ENCODE measurements at places on chromosomes 2 and 18.

- no peak for DNase-seq
These were observed 32.1 kb upstream of the INSIG2 start for GRCh38 chr2:118056165-118056534.

GRCh38 chr2:3454802-3455201, 64.5 kb downstream of the ADI1 start:
- no peak for DNase-seq

- DNase-seq, result no peak
These were observed 329.3 kb downstream of the ETAA1 start for GRCh38 chr2:67726416-67726815.

- DNase-seq, result peak; percentile 80
These were observed 90.2 kb upstream of the ODC1 start for GRCh38 chr2:10538224-10538894.

DNA sequence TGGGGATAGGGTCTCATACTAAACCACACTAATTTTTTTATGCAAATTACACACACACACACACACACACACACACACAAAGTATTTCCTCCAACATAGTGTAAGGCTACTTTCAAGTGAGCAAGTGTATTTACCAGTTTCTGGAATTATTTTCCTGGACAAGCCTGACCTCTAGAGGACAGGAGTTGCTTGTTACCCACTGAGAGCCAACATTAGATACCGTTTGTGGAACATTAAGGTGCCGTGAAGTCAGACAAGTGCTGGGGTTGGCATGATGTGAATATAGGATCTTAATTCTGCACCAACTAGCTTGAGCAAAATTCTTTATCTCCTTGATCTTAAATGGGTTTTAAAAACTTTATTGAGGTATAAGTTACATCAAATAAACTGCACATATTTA, 39.3 kb upstream of the SERPINB2 start:
- DNase-seq, result peak; percentile 69

Data from fibroblast of skin of right biceps (primary cell).